Prostate gland (tissue), 2 donors: ENCODE measurements at places on chromosomes 6 and 20. TPM values are rescaled to one million over a fixed set of nuclear protein-coding genes. Genes with fewer than 3 reads are reported as not detected.

ADGRF4 gene
- total RNA-seq = 0.23 TPM

CPNE1 gene
- total RNA-seq = 91.4 TPM

TCP1 gene
- total RNA-seq = 145 TPM

EIF2S2 gene
- total RNA-seq = 41.0 TPM

SULF2 gene
- 43.6 TPM for total RNA-seq

ENPP3 gene
- total RNA-seq = 2.2 TPM

TNF gene
- total RNA-seq = 0.23 TPM

C20orf144 gene
- 0.14 TPM for total RNA-seq

CLDN20 gene
- not detected for total RNA-seq

SLC32A1 gene
- total RNA-seq = not detected

TP53TG5 gene
- not detected for total RNA-seq

SAPCD1 gene
- total RNA-seq = 15.7 TPM

GPR6 gene
- not detected for total RNA-seq

PLEKHG1 gene
- 4.9 TPM for total RNA-seq

POU3F2 gene
- not detected for total RNA-seq

BMP5 gene
- 0.80 TPM for total RNA-seq

SLCO4A1 gene
- 4.5 TPM for total RNA-seq

SLC25A27 gene
- total RNA-seq = 43.7 TPM

DDAH2 gene
- 83.7 TPM for total RNA-seq

PTCRA gene
- not detected for total RNA-seq

FRK gene
- 6.9 TPM for total RNA-seq

C20orf204 gene
- total RNA-seq = 3.1 TPM

DEFB132 gene
- total RNA-seq = 3.3 TPM

JARID2 gene
- 35.4 TPM for total RNA-seq

CRISP2 gene
- 0.14 TPM for total RNA-seq

GJA10 gene
- not detected for total RNA-seq

C6orf52 gene
- total RNA-seq = not detected

SLC26A8 gene
- 15.2 TPM for total RNA-seq

SLC17A2 gene
- not detected for total RNA-seq

MATN4 gene
- not detected for total RNA-seq

GCNT2 gene
- total RNA-seq = 22.9 TPM

PACRG gene
- 2.9 TPM for total RNA-seq

RSPH4A gene
- total RNA-seq = 0.23 TPM

SPATA25 gene
- 7.4 TPM for total RNA-seq

APOBEC2 gene
- 2.0 TPM for total RNA-seq

STX11 gene
- total RNA-seq = 8.0 TPM

TBP gene
- total RNA-seq = 36.9 TPM

SNX3 gene
- 93.3 TPM for total RNA-seq

ADGRB3 gene
- total RNA-seq = 0.59 TPM

FAM162B gene
- total RNA-seq = 1.5 TPM

COQ3 gene
- 4.0 TPM for total RNA-seq

BPIFB1 gene
- not detected for total RNA-seq

DTNBP1 gene
- total RNA-seq = 14.1 TPM

NINL gene
- 31.1 TPM for total RNA-seq
